ENCODE measurements at places on chromosomes 7 and 10.

DNA sequence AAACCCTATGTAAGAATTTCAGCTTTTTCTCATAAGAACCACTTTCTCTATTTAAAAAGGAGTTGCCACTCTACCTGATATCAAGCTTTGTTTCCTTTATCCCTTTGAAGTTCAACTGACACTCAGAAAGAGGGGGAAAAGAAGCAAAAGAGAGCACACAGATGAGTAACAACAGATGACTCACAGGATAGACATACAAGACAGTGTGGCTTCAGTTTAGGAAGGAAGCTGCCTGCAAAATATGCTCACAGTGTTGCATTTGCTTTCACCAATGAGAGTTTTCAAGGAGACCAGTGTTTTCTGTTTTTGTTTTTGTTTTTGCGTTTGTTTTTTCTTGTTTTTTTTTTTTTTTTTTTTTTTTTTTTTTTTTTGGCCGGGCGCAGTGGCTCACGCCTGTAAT lies 1181.6 kb downstream of the DNAJB9 start:
- no peak for DNase-seq

GRCh38 chr7:27155816-27156507 lies 513 bp downstream of the HOXA7 start:
- DNase-seq, result peak; percentile 73

- no peak for DNase-seq
Observed at GRCh38 chr10:113612154-113612553, 51.7 kb downstream of the NRAP start.

GRCh38 chr7:88015309-88015708 lies 81.3 kb downstream of the ADAM22 start:
- no peak for DNase-seq

DNA sequence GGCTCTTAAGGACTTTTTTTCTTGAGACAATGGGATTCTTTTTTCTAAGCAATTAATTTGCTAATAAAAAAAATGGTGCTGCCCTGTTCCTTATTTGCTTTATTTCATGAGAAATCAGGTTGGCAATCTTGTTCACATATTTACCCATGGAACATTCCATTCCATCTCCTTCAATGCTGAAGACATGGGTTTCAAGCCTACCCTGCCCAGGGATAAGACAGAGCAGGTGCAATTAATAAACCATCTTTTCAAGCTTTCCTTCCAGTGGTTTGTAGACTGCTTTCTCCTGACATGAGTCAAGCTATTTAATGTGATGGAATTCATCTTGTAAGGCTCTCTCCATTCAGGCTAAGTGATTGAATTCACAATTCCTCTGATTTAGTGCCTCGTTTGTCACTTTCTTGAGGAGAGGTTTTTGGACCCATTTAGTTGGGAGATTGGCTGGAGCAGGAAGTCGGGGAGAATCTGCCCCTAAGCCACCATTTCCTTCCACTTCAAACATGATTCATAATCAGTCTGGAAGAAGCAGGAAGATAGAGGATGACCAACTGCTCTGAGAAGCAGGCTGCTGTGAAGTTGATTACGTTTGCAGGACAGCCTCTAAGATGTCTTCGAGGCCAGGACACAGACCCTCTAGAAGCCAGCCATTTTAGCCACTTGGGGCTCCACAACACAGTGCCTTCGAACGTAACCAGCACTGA lies 552.4 kb upstream of the GALNT17 start:
- DNase-seq, result no peak

DNA sequence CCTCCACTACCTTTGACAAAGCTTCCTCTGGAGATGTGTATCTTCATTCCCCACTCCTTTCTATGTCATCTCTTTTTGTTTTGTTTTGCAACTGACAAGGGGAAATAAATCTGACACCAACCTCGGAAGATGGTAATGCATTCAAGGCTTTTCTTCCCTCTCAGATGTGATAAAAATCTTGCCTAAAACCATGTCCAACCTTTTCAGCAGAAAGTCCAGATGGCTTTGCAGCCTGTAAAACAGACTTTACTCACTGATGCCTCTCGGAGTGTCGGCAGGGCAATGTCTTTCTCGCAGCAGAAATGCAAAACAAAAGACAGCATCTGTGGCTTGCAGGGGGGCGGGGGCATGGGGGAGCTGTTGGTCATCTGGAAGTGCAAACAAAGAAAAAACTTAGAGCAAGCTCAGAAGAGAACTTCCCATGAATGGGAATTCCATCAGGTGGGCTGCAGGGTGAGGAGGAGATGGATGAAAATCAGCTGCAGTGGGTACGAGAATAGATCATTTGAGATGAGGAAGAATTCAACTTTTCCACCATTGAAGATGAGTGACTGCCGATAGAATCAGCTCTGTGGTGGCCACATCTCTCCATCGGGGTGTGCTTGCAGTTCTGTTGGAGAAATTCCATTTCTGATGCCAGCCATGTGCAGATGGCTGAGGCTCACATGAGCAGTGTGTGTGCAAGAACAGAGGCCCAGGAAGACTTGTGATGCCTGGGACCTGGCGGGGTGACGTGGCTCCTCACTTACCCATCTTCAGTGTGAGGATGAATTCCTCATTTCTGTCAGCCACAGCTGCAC lies 237.7 kb downstream of the WDR37 start:
- peak; percentile 62 for DNase-seq

DNA sequence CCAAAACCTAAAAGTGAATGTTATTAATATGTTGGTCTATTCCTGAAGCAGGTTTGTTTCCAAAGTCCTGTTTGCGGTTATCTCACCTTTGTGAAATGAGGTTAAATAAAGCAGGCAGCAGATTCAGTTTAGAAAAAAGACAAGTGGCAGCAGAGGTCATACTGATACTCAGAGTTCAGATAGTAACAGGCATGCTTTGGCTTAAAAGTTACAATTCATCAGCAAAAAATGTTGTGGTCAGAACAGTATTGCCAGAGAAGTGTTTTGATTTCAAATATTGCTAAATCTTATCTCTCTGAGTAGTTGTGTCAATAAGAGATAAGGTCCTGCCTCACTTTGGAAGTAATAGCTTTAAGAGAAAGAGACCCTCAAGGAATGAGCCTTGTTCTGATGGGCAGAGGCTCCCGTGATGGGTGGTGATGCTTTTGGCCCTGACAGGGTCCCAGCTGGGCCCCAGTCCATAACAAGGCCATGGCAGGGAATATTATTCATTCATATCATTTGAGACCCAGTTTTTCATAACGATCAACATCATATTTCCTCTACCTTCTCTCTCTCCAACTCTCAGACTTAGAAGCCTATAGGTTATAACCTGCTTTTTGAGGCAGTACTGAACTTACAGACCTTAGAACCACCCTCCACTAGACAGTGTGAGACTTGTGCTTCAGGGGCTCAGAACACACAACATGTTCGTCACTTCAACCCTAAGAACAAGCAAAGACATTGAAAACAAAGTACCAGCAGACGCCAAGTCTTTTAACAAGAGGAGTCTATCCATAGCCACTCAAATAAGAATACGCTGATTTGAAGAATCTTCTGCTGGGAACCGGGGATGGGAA lies 58.5 kb upstream of the AHR start:
- no peak for DNase-seq

DNA sequence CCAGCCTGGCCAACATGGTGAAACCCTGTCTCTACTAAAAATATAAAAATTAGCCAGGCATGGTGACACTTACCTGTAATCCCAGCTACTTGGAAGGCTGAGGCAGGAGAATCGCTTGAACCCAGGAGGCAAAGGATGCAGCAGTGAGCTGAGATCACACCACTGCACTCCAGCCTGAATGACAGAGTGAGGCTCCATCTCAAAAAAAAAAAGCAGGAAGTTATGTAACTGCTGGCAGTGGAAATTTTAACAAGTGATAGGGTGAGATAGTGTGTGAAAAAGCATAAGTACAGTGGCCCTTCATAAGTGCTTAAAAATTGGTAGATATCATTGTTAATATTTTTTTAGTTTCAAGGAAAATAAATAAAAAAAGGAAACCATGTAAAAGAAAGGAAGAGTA lies 12.3 kb downstream of the AKR1C3 start:
- DNase-seq, result no peak

- no peak for DNase-seq
Observed at GRCh38 chr10:71854031-71854430, 3.0 kb upstream of the PSAP start.

- peak; percentile 76 for DNase-seq
Observed at GRCh38 chr7:131557652-131558385, 1.4 kb upstream of the PODXL start.

DNA sequence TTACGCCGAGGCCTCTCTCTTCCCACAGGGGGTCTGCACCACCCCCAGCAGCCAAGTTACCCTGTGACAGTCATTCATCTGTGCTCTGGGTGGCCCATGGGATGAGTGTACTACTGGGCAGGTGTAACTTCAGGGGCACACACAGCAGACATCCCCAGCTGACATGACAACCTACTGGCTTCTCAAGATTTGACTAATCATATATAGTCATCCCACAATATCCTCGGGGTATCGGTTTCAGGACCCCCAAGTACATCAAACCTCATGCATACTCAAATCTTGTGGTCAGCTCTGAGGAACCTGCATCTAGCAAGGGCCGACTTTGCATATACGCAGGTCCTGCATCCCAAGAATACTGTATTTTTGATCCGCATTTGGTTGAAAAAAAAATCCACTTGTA lies 336.9 kb upstream of the C7orf33 start:
- no peak for DNase-seq

- DNase-seq, result no peak
Observed at GRCh38 chr10:104579136-104579535, 62.0 kb upstream of the SORCS3 start.

DNA sequence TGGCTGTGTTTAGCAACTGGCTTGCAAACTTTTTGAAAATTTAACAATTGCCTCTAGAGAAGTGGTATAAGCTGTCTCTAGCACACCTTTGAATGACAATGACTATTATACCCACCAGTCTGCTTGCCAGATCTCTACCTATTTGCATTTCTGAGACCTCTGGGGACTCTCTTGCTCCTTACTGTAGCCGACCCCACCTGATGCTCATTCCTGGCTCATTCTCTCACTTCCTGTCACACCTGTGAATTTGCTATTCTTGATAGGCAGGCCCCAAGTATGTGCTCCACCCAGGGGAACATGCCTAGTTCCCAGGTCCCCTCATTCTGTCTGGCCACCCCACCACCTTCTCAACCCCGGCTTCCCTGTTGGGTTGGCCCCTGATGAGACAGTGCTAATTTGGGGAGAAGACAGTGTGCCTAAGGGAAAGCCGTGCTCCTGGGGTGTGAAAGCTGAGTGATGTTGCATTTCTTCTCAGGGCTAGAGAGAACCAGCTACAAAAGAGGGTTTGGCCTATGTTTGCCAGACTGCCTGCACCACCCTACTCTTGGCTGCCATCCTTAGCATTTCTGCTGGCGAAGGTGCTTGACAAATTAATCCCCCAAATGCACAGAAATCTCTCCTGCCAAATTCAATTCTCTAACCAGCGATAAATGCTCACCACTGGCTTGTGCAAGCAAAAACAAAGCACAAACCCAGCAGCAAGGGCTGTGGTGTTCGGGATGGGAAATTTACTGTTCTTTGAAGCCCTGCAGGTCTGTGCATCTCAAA lies 138.2 kb downstream of the RPS24 start:
- DNase-seq, result no peak

DNA sequence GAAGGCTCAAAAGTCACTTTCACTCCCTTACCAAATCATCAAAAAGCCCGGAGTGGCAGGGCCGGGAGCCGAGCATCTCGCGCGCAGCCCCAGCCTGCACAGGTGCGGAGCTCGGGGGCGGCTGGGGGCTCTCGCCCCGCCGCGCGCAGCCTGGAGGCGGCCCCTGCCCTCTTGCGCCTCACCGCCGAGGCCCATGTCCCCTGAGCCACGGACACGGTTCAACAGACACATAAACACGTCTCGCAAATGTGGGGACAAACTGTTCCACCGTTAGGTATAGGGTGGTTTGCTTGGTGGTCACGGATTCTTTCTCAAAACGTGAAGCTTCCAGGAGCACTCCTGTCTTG lies 700 bp downstream of the GSAP start:
- DNase-seq, result no peak

DNA sequence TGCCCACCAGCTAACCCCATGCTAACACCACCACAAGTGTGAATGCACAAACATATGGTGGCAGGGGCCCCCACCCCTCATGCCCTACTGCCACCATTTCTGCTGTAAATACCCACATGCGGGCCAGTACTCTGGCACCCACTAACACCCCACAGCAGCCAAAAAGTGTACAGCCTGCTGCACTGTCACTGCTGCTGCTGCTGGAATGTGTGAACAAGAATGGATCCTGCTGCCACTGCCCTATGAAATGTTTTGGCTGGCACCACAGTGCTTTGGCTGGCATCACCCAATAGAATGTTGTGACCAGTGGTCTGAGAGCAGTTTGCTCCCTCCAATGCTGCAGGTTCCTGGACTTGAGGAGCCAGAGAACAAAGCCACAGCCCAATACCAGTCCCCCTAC lies 606.6 kb upstream of the SORCS1 start:
- DNase-seq, result no peak

All from retina (tissue), 1 donor.